IPS DF 6.9 (cell line): ENCODE measurements at places on chromosomes 16 and 17.

- no peak for DNase-seq
Observed at GRCh38 chr16:61684541-61684940, 351.7 kb downstream of the CDH8 start.

DNA sequence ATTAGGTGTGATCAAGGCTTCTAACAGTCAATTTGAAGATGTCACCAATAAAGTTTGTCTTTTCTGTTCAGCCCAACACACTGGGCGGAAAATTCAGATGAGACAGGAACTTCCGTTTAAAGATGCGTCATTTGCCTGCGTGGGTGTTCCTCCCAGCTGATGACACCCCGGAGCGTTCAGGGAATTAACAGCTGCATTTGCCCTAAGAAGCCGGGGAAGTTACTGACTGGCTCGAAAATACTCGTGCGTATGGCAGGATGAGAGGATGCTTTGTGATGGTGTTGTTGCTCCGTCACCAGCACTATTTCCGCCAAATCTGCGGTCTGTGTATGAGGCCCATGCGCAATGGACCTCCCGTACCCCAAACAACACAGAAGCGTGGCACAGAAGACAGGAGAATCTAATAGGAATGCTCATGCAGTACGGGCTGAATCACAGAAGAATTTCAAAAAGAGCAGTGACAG lies 11.9 kb upstream of the PVALEF start:
- no peak for DNase-seq

DNA sequence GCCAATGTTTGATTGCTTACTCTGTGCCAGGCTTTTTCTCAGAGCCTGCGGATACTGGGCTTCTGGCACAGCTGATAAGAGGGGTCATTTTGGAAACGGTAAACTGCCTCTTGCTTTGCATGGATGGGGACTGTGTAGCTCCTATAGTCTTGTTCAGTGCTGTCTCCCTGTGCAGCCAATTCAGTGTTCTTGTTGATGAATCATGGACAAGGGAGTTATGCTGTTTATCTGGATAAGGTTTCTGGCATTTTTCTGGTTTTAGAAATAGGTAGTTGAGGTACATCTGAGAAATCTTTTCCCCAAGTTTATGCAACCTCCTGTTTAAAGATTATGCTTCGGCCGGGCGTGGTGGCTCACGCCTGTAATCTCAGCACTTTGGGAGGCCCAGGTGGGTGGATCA lies 16.7 kb upstream of the TANGO6 start:
- no peak for DNase-seq

GRCh38 chr17:43714465-43715149 lies 44.0 kb downstream of the SOST start:
- DNase-seq = no peak

- no peak for DNase-seq
Observed at GRCh38 chr17:28553000-28553505, 629 bp upstream of the UNC119 start.

GRCh38 chr16:1607971-1608370 lies 3.9 kb downstream of the IFT140 start:
- no peak for DNase-seq

- DNase-seq = no peak
Observed at GRCh38 chr17:9817086-9817485, 4.8 kb downstream of the GSG1L2 start.

- DNase-seq = no peak
Observed at GRCh38 chr16:81521141-81521626, 76.6 kb downstream of the CMIP start.

GRCh38 chr16:49881890-49882289 lies 26.0 kb upstream of the ZNF423 start:
- DNase-seq = no peak

- no peak for DNase-seq
Observed at GRCh38 chr17:40777459-40777858, 4.9 kb downstream of the KRT27 start.

DNA sequence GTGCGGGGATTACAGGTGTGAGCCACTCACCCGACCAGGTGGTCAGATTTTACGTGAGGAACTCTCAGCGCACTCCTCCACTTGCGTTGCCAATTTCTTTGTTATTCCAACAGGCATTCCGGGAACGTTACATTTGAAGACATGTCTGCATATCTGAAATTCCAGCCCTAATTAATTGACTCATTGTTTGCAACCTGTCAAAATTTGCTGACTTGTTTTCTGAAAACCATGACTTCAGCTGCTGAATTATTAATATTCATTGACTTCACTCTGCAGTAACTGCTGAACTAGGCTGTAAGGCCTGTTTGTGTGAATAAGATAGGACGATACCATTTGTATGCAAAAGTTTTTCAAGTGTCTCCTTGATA lies 16.6 kb downstream of the G6PC1 start:
- no peak for DNase-seq
